ENCODE measurements at places on chromosomes 6 and 20. TPM values are rescaled to one million over a fixed set of nuclear protein-coding genes. Genes with fewer than 3 reads are reported as not detected.

Gene MAFB
- total RNA-seq: 7.1 TPM

Gene C20orf141
- total RNA-seq: not detected

DNA sequence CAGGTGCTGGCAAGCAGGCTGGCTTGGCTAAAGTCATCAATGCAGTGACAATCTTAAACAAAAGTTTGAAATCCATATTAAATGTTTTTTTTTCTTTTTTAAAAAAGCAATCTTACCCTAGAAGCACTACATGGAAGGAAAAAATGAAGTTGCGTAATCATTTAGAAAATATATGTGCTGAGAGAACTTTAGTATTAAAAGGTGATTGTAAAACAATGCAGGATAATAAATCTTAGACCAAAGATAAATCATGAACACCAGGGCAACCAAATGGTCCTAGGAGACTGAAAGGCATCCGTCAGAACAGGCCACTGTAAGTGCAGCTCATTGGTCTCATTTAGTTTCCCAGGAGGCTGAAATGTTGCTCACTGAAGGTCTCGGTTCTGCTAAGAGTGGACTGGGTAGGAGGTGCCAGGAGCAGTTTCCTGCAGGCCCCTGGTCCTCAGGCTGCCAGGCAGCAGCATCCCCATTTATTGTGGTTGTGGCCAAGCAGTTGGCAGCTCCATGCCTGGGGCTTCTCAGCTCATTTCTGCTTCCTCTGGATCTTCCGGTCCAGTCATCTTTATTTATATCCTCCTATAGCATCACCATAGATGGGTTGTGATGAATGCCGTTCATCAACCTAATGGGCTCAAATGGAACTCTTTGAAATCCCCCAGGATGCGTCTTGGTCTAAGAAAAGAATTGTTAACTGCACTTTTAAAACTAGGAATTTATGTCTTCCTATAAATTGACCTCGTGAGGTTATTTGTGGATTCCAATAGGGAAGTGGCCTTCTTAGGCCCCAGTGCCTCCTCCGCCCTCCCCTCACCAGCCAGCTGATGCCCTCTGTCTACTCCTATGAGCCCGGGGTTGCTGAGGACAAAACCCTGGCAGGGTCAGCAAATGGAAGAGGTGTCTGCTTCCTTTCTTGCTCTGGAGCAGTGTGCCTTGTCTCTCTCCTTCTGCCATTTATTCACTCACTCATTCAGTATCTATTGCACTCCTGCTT, 269.0 kb downstream of the UST start:
- ATAC-seq: no peak

Gene TFAP2A
- 0.18 TPM for total RNA-seq

- ATAC-seq: no peak
These were observed 636.2 kb downstream of the KHDRBS2 start for GRCh38 chr6:61649845-61650244.

DNA sequence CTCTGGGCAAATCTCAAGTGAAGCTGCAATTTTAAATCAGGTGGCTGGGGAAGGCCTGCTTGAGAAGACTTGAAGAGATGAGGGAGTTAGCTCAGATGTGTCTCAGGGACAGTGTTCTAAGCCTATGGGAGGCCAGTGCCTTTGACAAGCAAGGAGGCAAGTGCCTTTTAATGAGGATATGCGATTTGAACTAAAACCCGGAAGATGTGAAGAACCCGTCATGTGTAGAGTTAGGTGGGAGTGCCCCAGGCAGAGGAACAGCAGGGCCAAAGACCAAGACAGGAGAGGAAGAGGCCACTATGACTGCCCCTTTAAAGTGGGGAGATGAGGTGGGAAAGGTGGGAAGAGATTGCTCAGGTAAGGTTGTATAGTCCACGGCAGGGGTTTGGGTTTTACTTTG, 71.9 kb downstream of the SLX4IP start:
- no peak for ATAC-seq

Gene CSNK2B
- 169 TPM for total RNA-seq

DNA sequence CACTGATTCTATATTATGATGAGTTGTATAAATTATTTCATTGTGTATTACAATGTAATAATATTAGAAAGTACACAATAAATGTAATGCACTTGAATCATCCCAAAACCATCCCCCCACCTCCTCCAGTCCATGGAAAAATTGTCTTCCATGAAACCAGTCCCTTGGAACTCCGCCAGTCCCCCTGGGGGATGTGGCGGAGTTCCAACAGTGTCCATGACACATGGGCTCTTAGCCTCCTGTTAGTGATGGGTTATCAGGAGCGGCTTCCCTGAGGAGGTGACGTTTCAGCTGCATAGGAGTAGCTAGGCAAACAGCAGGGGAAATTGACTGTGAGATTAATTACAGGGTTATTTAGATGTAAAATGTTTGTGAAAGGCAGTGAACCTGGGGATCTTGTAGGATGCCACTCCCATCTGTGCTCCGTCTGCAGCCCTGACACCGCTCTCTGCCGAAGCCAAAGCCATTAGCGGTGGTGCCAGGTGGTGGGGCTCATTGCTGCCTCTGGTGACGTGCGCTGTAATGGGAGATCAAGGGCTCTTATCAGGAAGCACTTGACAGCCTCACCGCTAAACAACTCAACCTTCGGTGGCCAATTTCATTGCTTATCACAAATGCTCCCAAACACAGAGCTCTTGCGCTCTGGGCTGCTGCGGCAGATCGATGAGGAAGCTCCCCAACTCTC, 81.6 kb upstream of the MC3R start:
- ATAC-seq: no peak

Gene GGTLC1
- not detected for total RNA-seq

DNA sequence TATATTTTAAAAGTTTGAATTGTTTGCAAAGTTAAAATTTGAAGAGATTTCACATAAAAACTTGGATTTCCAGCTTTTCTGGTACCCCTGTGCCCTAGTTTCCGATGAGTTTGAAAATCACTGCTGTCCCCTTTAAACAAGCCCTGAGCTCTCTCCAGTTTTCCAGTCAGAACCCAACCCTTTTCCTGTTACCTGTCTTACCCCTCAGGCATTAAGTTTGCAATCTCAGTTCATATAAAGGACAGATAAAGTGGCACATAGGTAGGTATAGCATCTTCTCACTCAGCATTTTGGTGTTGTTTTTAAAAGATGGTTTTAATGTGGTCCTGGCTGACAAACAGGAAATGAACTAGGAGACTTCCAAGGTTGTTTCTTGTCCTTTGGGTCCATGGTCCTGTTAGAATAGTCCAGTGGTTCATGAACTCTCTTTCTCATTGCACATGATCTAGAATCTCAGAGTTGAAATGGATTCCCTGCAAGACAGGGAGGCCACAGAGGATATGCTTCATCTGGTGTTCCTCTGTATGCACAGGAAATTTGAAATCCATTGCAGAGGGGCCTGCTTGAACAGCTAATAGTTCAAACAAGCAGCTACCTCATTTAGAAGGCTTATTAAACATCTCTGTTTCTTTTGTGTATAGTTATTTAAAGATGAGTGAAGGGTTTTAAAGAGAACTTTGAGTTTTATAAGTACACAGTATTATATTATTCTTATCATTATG, 82.7 kb downstream of the JAG1 start:
- no peak for ATAC-seq

- ATAC-seq: no peak
These were observed 53.2 kb downstream of the PTPN1 start for GRCh38 chr20:50563133-50563944.

GRCh38 chr6:116971959-116972358, 94.9 kb downstream of the RFX6 start:
- peak; percentile 54 for ATAC-seq

Gene STMND1
- total RNA-seq: 0.08 TPM

DNA sequence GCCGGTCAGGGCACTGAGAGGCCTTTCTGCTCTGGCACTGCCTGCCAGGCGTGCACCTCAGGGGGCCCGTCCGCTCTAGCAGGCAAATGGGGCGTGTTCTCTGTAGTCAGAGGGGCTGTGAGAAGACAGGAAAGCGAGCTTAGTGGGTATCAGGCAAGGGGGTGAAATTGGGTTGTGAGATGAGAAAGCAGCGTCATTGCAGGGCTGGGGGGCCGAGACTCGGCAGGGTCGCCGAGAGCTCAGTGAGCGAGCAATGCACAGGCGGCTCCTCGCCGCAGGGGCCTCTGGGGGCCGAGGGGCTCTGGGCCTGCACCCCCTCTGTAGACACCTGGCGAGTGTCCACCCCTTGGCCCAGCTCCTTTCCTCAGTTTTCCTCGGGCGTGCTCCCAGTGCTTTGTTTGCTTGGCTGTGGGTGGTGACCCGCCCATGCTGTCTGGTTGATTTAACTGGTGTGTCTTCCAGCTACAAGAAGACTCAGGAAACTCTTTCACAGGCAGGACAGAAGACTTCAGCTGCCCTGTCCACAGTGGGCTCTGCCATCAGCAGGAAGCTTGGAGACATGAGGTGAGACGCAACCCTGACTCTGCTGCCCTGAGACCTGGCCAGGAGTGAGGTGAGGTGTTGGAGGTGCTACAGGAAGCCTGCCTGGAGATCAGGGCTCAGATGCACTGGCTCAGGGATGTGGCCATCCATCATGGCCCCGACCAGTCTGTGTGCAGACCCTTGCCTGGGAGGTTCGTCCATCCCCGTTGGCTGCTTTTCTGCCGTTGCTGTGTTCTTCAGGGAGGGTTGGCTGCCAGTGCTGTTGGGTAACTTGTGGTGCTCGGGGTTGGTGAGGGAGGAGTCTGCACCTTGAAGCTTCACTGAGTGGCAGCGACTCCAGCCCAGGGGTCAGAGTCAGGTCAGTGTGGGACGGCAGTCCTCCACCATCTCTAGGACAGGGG, 12.4 kb upstream of the DNAJC5 start:
- ATAC-seq: no peak

Gene SMIM26
- total RNA-seq: 132 TPM

DNA sequence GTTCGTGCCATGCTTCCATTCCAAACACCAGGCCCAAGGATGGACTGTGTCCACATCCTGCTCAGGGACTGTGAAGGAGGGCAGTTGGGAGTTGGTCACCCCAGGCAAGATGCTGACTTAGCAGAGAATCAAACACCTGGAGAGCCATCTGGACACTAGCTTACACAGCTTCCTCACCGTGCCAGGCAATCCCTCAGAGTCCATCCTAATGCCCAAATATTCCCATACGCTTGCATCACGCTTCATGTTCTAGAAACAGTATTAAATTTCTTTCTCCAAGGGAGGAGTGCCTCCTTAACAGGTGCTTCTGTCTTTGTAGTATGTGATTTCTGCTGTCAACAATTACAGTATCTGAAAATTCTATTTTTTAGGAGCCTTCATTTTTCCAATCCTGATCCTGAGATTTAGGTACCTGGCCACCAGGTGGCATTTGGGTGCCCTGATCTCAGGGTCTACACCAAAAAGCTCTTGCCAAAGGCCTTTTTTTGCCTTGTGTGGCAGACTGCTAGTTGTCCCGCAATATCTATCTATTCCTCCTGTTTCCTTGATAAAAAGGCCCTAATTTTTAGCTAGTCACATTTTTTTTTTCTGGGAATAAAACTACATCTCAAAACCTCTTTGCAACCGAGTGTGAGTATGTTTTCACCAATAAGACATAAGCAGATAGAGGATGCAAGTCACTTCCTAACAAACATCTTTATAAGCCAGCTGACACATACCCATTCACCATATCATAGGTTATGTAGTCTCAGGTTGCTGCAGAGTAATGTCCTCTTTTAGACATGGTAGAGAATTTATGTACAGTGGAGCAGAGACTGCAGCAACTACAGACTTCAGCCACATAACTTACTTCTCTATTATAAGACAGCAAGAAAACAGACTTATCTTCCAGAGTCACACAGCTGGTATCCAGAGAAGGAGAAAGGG, 85.0 kb downstream of the PREP start:
- no peak for ATAC-seq

DNA sequence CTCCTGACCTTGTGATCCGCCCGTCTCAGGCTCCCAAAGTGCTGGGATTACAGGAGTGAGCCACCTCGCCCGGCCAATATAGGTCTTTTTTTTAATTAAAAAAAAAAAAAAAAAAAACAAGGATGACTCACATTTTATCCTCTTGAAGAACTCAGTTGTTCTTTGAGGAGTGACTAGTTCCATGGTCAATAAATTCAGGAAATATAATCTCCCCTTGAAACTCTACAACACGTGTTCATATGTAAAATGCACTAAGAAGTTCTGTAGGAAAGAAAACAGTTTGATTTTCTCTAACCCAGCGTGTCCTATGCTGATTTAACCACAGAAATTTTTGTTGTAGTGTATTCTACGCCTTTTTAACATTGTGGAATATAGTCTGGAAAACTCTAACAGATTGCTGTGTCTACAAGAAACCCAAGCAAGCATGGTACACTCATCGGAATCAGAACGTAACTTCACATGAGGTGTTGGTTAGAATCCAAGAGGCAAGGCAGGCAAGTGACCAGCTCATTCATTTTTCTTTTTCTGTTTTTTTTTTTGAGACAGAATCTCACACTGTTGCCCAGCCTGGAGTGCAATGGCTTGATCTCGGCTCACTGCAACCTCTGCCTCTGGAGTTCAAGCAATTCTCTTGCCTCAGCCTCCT, 79.0 kb upstream of the ZNF217 start:
- no peak for ATAC-seq

GRCh38 chr6:33950472-33950881, 146.7 kb upstream of the MLN start:
- ATAC-seq: no peak

DNA sequence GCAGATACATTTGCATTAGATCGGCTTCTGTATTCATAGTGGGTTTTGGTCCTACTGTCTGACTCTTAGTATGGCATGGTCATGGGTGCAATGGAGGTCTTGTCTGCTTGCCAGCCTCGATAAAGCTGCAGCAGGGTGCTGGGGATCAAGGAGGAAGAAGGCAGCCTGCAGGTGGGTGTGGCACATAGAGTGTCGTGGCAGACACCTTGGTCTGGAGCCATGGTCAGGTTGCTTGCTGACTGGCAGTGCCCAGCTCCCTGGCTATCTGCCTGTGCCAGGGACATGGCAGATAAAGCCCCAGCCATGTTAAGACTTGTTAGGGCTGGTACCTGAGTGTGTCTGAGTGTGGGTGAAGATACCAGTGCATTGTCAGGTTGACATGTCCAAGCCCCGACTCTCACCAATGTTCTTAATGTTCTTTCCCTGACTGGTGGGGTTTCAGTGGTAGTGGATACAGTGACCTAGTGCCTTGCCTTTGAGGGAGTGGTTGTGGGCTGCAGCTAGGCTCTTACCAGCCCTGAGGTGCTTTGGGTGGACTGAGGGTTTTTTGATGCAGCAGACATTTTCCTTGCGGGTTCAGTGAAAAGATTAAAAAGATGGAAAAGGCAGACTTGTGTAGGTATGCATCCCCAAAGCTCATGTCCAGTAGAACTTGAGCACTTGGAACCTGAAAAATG, 1.8 kb downstream of the FAM83D start:
- ATAC-seq: no peak

Gene PROKR2
- 0.52 TPM for total RNA-seq

Gene ECT2L
- 0.43 TPM for total RNA-seq

Gene KIAA1755
- total RNA-seq: 1.2 TPM

DNA sequence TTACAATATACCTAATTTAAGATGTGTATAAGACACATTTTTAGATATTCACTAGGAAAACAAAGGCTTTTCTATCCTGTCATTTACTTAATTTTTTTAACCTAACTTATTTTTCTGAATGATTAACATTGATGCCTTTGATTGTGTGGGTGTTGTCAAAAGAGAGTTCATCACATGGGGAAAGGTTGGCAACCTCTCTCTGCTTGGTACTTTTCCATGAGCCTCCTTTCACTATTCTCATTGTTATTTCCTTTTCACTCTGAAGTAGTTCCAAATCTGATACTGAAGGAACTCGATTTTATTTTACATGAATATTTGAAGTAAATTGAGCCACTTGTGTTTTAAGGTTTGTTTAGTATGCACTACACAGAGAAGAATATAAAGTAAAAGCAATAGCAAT, 35.9 kb downstream of the TPD52L1 start:
- no peak for ATAC-seq

- no peak for ATAC-seq
These were observed 11.3 kb downstream of the RAMACL start for GRCh38 chr6:166575205-166575604.

GRCh38 chr6:69812746-69813427, 16.1 kb upstream of the LMBRD1 start:
- ATAC-seq: no peak
